ENCODE measurements at places on chromosomes 11 and 22.

DNA sequence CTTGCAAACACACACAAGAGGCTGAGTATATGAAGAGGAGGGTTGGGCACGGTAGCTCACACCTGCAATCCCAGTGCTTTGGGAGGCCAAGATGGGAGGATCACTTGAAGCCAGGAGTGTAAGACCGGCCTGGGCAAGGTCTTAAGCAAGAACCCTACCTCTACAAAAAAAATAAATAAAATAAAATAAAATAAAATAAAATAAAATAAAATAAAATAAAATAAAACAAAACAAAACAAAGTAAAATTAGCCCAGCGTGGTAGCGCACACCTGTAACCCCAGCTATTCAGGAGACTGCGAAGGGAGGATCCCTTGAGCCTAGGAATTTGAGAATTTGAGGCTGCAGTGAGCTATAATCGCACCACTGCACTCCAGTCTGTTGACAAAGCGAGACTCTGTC, 337.9 kb downstream of the SHANK2 start:
- DNase-seq: no peak

DNA sequence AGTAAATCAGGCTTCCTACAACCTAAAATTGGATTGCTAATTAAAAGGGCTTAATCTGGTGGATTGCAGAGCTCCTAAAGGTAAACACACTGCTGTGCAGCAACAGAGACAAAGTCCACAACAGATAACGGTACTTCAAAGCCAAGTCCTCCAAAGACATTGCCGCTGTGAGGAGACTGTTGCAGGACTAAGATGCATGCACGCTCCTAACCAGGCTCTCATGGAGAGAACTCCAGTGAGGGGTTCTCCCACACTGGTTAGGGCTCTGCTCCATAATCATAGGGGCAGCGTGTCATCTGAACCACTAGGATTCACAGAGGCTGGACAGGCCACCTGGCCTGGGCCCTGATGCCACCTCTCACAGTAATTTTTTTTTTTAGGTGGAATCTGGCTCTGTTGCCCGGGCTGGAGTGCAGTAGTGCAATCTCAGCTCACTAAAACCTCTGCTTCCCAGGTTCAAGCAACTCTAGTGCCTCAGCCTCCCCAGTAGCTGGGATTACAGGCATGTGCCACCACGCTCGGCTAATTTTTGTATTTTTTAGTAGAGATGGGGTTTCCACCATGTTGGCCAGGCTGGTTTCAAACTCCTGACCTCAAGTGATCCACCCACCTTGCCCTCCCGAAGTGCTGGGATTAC, 56.9 kb upstream of the ARFGAP3 start:
- DNase-seq: no peak

GRCh38 chr11:12853652-12854296, 155.3 kb upstream of the RASSF10 start:
- DNase-seq: no peak

GRCh38 chr22:35322126-35322525, 22.4 kb downstream of the TOM1 start:
- DNase-seq: no peak

- no peak for DNase-seq
These were observed 16.9 kb downstream of the DDX6 start for GRCh38 chr11:118774032-118774431.

GRCh38 chr11:44018127-44018521, 29.7 kb upstream of the ACCSL start:
- DNase-seq: no peak

- no peak for DNase-seq
These were observed 423.5 kb upstream of the B3GAT1 start for GRCh38 chr11:134835561-134835960.

- DNase-seq: no peak
These were observed 496.4 kb downstream of the NTM start for GRCh38 chr11:131866535-131867400.

- no peak for DNase-seq
These were observed 4.3 kb downstream of the PRAME start for GRCh38 chr22:22554587-22555284.

- no peak for DNase-seq
These were observed 72.2 kb downstream of the RBMXL2 start for GRCh38 chr11:7160814-7161489.

DNA sequence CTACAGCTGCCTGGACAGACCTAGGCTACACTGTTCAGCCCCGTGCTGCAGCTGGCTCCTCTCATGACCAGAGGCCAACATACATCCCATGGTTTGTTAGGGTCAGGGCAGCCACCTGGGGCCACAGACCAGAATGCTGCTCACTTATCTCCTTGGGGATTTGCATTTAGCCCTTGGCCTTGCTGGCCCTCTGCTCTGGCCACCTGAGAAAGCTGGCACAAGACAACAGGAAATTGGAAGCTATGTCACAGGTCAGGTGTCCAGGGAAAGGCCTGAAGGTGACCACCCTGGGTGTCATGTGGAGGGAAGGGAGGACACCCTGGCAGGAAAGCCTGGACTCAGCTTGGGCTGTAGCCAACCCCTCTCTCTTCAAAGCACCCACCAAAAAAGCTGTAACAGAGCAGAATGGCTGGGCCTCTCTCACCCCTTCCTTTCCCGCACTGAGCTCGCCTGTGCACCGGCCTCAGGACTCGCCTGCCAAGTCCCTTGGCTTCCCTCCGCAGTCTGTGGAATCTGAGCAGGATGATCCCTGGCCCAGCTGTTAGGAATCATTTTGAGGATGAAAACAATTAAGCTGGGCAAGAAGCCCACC, 86.3 kb downstream of the SNX19 start:
- no peak for DNase-seq

DNA sequence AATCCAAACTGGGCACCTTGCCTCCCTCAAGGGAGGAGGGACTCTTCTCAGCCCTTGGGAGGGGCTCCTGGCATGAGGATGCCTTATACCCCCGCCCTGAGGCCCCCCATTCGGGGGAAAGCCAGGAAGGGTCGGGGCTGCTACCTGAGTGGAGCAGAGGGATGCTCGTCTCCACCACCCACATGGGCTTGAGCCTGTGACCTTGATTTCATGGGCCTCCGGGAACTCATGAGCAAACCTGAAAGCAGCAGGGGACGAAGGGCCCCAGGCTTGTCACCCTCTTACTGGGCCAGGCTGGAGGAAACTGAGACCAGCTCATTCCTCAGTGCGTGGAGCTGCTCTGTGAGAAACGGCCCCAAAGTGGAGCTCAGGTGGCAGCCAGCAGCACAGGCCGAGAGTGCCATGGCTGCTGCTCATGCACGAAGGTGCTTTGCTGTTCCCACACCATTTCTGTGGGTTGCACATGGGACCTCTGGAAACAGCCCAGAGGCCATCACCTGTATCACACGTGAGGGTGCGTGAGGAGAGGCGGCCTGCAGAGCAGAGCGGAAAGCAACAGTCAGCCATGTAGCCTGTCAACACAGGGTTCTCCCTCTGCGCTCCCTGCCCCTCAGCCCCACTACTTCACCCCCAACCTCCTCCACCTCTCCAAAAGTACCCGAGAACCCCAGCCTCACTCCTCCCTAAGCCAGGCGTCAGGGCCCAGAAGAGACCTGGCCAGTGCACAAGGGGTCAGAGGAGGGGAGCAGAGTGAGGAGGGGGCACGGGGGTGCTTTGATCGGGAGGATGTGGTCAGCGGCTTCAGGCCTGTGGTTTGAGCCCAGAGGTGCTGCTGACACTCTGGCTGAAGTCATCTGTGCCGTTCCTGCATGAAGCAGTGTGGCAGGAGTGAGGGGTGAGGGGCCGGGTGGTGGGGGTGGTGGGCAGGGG, 14.1 kb upstream of the IL2RB start:
- no peak for DNase-seq

- DNase-seq: no peak
These were observed 9.7 kb downstream of the TMEM45B start for GRCh38 chr11:129825380-129825779.

- no peak for DNase-seq
These were observed 68.7 kb downstream of the MRTFA start for GRCh38 chr22:40567626-40568328.

DNA sequence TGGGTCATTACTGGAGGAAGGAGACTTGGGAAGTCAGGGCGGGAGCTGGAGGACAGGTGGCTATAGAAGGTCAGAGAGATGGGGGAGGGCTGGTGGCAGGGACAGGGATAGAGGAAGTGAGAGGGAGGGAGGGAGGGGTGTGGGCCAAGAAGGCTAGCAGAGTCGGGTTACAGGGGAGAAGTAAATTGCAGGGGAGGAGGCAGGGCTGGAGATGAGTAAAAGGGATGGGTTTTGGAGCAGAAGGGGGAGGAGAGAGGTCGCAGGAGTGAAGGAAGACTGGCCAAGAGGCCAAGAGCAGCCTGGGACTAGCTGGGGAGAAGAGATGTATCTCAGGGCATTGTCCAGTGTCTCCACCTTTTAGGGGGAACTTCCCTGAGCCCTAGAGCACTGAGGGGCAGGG, 33.0 kb downstream of the LRRC10B start:
- DNase-seq: no peak

GRCh38 chr11:113023228-113023627, 62.0 kb downstream of the NCAM1 start:
- no peak for DNase-seq

- no peak for DNase-seq
These were observed 893.3 kb downstream of the FAM181B start for GRCh38 chr11:81840380-81840779.

GRCh38 chr11:86743223-86744118, 56.9 kb upstream of the PRSS23 start:
- DNase-seq: peak; percentile 92

GRCh38 chr22:39893526-39893925, at the start of gene ENTHD1:
ENTHD1 (minus strand) TSS chr22:39893760; CDS start chr22:39887748, 6,012 bp downstream.
- no peak for DNase-seq

DNA sequence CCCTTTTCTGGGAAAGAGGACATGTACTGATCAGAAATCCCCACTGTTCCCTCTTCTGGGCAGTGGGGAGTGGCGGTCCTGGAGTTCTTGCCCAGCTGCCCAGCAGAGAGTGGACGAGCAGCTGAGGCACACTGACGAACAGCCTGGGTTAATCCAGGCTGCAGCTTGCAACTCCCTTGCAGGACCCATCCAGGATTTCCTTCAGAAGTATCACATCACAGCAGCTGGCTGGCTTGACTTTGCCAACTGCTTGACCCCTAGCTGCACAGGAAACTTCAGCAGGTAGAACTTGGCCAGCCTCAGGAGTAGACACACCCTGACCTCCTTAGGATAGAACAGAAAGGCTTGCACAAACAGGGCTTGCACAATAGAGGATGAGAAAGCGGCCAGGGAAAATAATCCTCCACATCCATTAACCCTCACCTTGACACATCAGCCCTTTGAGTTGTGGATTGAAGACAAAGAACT, 27.9 kb upstream of the FZD4 start:
- DNase-seq: peak; percentile 50

DNA sequence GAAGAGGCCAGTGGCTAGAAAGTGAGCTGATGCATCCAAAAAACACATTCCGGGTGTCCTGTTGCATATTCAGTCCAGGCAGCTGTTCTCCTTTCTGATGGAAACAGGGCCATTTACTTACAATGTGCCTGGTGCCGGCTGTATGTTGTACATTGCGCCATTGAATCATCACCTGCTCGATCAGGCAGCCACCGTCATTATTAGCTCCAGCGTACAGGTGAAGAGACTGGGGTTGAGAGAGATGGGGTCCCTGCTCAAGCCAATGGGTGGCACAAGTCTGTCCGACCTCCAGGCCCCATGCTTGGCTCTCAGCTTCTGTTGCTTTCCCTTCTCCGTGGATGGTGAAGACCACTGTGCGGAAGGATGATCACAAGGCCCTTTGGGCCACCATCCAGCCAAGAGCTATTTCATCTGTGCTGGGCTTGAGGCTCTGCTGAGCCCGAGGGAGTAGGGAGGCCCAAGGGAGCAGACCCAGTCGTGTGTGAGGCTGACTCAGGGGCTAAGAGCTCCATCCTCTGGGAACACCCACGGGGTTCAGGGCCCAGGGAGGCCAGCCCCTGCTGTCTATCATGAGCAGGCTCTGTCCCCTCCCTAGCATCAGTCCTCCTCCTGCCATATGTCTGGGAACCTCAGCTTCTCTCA, 20.7 kb upstream of the EMID1 start:
- no peak for DNase-seq

- DNase-seq: no peak
These were observed 29.1 kb downstream of the BRD1 start for GRCh38 chr22:49798486-49799151.

DNA sequence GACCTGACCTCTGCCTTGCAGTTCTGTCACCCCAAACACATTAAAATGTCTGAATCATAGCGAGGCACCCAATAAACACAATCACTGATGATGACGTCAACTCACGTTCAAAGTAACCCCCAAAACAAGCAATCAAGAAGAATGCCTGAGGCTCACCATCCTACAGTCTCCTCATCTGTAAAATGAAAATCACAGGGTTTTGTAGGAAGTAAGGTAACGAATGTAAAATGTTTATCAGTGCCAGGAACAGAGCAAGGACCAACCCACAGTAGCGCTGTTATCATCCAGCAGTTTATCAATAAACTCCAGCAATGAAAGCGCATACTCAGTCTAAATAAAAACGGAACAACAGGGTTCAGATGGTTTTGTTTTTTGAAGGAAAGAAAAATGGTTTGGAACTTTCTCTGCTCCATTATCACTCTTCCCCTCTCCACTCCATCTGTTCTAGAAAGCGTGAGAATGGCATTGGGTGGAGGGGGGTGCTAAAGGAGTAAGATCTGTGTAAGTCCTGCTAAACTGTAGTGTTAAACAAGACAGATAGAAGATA, 110.5 kb downstream of the MICAL3 start:
- DNase-seq: no peak

GRCh38 chr11:72352859-72353551, 81.3 kb downstream of the CLPB start:
- no peak for DNase-seq

- DNase-seq: no peak
These were observed 35.0 kb downstream of the DKK3 start for GRCh38 chr11:11973361-11973800.

DNA sequence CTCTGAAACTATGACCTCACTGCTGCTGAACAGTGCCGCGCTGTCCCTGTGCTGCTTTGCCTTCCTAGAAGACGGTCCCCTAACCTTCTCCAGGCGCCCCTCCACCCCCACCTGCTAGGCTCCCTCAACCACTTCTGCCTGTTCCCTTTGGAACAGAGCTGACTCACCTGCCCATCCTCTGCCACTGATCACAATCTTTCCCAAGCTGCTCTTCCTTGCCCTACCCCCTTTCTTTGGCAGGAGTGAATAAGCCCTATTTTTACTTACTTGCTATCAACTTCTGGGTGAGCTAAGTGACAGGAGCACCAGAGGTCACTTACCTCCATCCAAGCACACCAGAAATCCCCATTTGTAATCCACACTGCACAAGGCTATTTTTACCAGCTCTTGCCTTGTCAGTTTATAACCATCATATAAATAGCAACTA, 116.0 kb upstream of the BID start:
- no peak for DNase-seq

DNA sequence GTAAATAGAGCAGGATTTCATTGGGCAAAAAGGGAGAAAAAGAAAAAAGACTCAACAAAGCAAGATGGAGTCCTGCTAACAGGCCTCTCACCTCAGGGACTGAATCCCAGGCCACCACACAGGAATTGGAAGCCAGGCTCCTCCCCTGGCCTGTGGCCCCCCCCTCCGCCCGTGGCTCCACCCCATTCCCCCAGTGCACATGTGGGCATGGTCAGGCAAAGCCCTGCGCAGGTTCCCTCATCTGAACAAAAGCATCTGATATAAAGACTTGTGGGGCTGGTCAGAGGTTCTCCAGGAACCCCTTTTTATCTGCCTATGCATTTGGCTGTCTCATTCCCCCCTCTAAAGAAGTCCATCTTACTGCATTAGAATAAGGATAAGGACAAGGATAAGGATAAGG, 46.0 kb upstream of the PAK1 start:
- DNase-seq: no peak

Data from dermis microvascular lymphatic vessel endothelial cell (primary cell).